ENCODE measurements at places on chromosomes 13 and 19. TPM values are rescaled to one million over a fixed set of nuclear protein-coding genes. Genes with fewer than 3 reads are reported as not detected.

FXYD3 gene
- not detected for total RNA-seq

RETN gene
- not detected for total RNA-seq

TPTE2 gene
- not detected for total RNA-seq

NKPD1 gene
- not detected for total RNA-seq

KLK15 gene
- total RNA-seq = not detected

DNAAF3 gene
- 2.9 TPM for total RNA-seq

- DNase-seq = no peak
These were observed 3.7 kb upstream of the FCER2 start for GRCh38 chr19:7705387-7706187.

DNA sequence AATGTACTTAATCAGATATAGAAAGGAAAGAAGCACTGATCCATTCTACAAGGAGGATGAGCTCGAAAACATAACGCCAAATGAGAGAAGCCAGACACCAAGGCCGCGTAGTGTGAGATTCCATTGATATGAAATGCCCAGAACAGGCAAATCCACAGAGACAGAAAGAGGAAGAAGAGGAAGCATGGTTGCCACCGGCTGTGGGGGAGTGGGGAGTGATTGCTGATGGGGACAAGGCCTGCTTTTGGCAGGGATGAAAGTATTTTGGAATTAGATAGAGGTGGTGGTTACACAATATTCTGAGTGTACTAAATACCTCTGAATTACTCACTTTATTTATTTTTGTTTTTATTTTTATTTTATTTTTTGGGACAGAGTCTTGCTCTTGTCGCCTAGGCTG, 50.2 kb upstream of the KLF2 start:
- no peak for DNase-seq

GRCh38 chr13:71536201-71536600, 330.8 kb downstream of the DACH1 start:
- no peak for DNase-seq

DNA sequence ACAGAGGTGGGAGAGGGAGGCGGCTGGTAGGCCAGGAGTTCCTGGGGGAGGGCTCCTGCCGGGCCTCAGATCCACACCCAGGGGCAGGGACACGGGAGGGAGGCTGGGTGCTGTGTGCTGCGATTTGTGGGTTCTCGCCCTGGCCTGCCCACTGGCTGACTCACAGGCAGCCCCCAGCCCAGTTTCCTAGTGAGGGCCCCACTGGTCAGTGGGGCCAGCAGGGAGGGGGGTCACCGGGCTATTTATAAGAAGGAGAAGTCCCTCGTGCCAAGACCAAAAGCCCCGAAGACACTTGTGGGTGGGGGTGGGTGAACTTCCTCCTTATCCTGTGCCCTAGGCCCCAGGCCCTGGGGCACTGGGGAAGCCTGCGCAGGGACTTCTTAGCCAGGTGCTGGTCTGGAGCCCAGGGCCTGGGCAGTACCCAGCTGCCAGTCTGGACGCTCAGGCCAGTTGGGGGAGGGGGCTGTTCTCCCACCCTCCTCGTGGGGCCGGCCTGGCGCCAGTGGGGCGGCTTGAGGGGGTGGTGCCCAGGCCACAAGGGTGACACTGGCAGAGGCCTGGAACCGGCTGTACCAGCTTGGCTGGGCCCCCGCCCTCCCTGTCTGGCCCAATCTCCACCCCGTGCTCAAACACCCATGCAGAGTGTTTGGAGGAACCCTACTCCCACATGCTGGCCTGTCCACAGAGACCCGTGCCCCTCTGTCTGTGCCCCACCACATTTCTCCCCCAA, 5.0 kb upstream of the JUNB start:
- no peak for DNase-seq

DNA sequence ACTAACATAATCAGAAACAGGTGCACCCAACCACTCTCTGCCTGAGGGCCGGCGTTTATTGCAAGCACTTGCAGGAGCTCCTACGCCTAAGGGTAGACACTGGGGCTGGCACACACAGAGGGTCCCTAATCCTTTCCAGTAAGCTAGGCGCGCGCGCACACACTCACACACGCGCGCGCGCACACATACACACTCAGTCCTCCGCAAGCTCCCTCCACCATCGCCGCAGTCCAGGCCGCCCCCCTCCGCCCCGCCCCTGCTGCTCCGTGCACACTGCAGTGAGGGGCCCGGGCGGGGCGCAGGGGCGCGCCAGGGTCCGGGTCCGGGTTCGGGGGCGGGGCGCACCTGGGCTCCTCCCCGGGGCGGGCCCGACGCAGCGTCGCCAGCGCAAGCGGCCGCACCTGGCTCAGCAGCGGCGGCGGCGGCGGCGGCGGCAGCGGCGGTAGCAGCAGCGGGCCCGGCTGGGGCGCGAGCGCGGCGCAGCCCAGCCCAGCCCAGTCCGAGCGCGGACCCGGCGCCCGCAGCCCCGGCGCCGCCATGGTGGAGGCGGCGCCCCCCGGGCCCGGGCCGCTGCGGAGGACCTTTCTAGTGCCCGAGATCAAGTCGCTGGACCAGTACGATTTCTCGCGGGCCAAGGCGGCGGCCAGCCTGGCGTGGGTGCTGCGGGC, at the start of gene CAMSAP3:
Gene CAMSAP3, plus strand, starts transcription at position 398 of the 668 bp plus-strand sequence. Its CDS starts 140 bp downstream, at position 538.
- DNase-seq = no peak

- DNase-seq = peak; percentile 99
These were observed 19.7 kb upstream of the ERCC5 start for GRCh38 chr13:102825921-102826706.

DNA sequence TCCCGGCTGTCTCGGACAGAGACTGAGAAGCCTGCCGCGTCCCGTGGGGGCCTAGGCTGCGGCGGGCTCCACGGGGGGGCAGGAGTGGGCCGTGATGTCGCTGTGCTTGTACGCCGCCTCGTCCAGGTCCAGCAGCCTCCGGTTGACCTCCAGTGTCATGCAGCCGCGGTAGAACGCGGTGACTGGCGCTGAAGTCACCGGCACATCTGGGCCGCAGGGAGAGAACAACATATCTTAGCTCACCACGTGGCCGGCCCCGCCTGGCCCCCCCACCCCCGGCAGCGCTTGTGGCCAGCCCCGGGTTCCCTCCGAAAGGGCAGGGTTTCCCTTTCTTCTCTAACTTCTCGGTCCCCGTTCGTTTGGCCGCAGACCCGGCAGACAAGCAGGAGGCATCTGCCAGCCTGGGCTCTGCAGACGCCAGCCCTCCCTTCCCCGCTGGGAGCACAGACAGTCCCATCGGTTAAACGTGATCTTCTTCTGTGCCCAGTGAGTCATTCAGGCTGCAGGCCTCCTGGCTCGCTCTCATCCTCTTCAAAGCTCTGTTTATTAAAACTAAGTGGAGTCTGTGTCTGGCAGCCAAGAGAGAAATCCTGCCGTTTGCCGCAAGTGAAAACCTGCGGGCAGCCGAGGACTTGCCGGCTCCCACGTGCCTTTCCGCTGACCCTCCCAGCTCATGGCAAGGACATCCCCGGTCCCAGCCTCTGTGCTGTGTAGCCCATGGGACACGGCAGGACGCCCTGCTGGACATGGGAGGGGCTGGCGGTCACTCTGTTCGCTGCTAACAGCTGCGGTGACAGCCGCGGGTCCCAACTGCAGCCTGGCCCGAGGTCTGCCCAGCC, 42.8 kb downstream of the GAS6 start:
- DNase-seq = peak; percentile 87

GRCh38 chr13:27117158-27117557, 54.5 kb downstream of the USP12 start:
- DNase-seq = no peak

DNA sequence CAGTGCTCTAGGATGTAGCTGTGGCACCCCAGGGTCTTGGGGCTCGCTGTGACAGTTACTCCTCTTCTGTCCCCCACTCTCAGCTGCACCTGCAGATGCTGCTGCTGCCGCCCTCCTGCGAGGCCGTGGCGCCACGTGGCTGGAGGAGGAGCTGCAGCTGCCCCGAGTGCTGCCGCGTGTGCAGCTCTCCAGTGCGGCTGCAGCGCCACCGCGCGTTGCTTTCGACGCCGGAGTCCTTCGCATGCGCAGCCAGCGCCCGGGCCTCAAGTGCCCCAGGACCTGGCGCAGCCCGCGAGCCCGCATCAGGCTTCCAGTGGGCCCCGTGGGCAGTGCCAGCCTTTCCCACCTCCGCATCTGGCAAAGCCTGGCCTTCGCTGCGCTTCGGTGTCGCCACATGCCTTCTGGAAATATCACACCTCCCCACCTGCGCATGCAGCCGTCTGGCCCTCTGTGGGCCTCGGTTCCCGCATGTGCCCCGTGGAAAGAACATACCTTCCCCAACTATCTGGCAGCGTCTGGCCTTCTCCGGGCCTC, 692 bp upstream of the ZNF580 start:
- DNase-seq = peak; percentile 38

GRCh38 chr19:803686-804418, 6.6 kb downstream of the PTBP1 start:
- DNase-seq = no peak

GRCh38 chr19:38838208-38838985, 6.8 kb upstream of the ECH1 start:
- peak; percentile 69 for DNase-seq

GRCh38 chr19:5805462-5806132, 730 bp downstream of the NRTN start:
- DNase-seq = no peak

All from renal cortical epithelial cell (primary cell).